Metanephros (tissue), 2 donors: ENCODE measurements at places on chromosomes 5 and 9. TPM values are rescaled to one million over a fixed set of nuclear protein-coding genes. Genes with fewer than 3 reads are reported as not detected.

Gene SUSD3
- 15.6 TPM for total RNA-seq

Gene BASP1
- 47.3 TPM for total RNA-seq

Gene OR1J2
- total RNA-seq = not detected

Gene CENPK
- 9.3 TPM for total RNA-seq

Gene ADAMTS19
- total RNA-seq = 8.5 TPM

Gene TGFBR1
- 37.3 TPM for total RNA-seq

Gene SLC36A2
- total RNA-seq = 6.4 TPM

Gene CSF1R
- 39.5 TPM for total RNA-seq

Gene FAM78A
- 10.6 TPM for total RNA-seq

Gene GRIA1
- total RNA-seq = 1.8 TPM

Gene ABLIM3
- total RNA-seq = 5.7 TPM

Gene C5orf22
- total RNA-seq = 34.5 TPM

Gene GKAP1
- total RNA-seq = 6.5 TPM

Gene SIT1
- total RNA-seq = 0.41 TPM

Gene RANBP3L
- total RNA-seq = 13.3 TPM

Gene CTSL
- 72.1 TPM for total RNA-seq

Gene MEF2C
- total RNA-seq = 152 TPM

Gene IL13
- not detected for total RNA-seq
